ENCODE measurements at places on chromosomes 6 and 20.
A peak's percentile ranks its signal among the peaks of the same experiment; 100 is the strongest.

DNA sequence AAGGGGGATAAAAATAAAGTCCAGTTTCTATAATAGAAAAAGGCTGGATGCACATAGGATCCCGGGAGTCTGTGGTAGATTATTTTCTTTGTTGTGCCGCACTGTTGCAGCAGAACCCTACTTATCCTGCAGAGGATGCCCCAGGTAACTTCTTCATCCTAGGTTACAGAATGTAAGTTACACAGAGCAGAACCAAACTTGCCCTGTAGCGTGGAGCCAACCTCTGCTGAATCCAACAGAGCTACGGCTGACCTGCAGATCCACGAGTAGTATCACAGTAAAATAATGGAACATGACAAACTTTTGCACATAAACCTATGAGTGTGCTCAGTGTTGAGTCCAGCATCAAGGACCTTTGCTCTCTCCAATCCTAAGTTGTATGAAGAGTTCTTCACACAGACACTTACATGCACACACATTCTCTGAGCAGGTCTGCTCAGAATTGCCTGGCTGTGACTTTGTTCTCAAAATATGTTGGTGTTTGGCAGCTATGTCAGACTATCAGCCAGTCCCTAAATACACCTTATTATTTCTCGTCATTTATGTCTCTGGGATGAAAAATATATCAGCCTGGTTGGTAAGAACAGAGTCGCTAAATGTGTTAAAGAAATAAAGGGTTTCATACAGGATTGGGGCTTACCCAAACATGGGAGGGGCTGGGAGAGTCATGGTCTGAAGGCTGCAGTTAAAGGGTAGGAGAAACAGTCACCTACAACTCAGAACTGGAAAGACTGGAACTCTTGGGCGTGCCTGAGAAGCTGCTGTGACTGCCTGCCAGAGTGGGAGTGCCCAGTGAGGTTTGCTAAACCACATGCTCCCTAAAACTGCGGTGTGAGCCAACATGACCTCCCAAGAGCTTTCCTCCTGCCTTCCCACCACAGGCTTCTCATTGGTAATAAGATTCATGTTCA is 165.1 kb upstream of the SLC24A3 start:
- no peak for DNase-seq

GRCh38 chr20:43442282-43442880 is 15.3 kb upstream of the SRSF6 start:
- peak; percentile 52 for DNase-seq

GRCh38 chr6:128246472-128247260 is 273.7 kb downstream of the PTPRK start:
- DNase-seq: no peak

DNA sequence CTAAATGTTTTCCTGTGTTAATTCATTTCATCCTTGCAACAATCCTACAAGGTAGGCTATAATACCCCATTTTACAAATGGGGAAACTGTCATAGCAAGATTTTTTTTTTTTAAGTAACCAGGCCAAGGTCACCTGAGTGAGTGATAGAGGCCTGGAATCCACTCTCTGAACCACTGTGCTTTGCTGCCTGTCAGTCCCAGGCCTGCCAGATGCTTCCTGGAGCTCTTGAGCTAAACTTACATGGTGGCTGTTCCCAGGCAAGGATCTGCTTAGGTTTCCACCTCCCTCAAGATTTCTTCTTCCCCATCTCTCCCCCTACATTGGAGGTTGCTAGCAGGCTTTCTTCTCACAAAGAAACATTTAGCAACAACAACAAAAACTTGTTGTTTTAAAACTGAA is 32.7 kb upstream of the RNF8 start:
- DNase-seq: no peak

Data from HFFc6 (cell line).